ENCODE measurements at places on chromosomes 6 and 20.

DNA sequence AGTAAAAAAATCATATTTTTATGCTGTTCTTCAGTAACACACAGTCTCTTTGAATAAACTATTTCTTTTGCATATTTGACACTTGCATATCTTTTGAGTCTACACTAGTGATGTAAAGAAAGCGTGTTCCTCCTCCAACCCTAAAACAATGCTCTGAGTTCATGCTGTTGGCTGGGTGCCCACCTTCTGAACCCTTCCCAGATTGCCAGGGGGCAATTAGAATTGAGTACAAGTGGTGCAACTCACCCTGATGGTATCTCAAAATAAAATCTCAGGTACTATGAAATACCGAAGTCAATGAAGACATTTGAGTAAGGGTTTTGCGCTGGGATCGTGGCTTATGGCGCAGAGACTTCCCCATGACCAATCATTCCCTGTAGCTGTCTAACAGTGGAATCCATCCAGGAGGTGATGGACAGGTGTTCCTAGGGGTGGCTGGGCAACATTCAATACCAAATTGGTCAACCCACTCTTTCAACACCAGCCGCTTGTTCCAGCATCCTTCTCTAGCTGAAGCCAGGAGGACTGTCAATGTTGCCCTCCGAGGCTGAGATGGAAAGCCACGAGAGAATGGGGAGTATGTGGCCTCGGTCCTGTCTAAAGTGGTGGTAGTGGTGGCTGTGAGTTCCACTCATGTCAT, 94.4 kb upstream of the ZNFX1 start:
- DNase-seq: no peak

GRCh38 chr6:41011673-41012072, 27.3 kb downstream of the UNC5CL start:
- no peak for DNase-seq

GRCh38 chr6:4924661-4925271, 79.1 kb downstream of the RPP40 start:
- DNase-seq: no peak

DNA sequence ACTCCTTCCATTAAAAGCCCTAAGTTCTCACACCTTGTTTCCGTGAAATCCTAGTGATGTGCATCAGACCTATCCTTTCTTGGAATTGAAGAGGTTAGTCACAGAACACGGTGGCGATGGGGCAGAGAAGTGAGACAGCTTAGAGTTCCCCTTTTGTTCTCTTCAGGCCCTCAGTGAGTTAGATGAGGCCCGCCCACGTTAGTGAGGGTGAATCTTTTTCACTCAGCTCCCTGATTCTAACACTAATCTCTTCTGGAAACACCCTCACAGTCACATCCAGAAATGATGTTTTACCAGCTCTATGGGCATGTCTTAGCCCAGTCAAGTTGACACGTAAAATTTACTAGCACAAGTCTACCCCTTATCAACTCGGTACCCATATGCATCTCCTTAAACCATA, 172.7 kb upstream of the NOX3 start:
- DNase-seq: peak; percentile 7

GRCh38 chr6:155654474-155654873, 198.8 kb upstream of the NOX3 start:
- no peak for DNase-seq

DNA sequence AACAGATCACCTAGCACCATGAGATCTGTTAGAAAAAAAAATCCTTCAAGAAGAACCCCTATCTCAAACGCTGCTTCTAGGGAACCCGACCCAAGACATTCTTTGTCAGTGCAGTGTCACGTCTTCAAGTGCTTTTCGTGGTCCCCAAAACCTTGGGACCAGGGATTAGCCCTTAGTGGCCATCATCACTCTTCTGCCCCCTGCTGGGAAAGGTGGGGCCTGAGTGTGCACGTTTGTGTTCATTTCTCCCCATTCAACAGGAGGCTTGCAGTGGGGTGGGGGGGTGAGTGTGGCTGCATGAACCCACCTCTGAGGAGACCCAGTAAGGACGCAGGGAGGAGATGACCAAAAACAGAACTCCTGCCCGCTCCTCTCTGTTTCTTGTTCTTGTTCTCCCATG, 218.2 kb upstream of the RNF24 start:
- no peak for DNase-seq

GRCh38 chr20:34907616-34908469, 31.4 kb downstream of the ACSS2 start:
- no peak for DNase-seq

DNA sequence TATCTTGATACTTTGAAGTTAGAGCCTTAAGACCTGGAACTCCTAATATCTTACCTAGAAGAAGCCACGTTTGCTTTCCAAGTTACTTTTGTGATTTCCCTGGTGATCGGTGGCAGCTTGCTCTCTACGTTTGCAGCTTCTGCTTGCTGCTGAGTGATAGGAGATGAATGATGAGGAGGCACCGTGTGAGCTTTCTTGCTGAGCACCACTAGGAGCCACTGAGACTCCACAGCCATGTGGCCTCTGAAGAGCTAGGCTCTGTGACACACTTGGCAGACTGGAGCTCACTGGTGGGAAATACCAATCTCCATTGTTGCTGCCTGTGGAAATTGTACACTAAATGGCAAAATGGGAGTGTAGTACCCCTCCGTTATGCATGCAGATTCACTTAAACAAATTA, 161.8 kb downstream of the IBTK start:
- DNase-seq: no peak

DNA sequence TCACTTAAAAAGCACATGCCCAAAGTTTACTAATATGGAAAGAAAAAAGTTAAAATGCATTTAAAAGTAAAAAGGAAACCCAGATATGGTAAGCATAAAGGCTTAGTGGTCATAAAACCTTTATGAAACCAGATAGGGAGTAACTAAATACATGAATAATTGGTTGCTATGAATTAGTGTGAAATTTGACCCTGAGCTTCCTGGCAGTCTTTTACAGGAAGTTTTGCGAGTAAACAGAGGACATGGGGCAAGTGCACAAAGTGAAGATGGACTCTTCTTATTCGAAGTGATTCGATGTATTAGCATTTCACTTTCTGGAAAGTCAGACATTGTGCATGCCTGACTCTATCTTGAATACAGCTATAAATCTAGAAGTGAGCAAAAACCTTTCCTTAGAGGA, 90.9 kb upstream of the MLIP start:
- DNase-seq: no peak

DNA sequence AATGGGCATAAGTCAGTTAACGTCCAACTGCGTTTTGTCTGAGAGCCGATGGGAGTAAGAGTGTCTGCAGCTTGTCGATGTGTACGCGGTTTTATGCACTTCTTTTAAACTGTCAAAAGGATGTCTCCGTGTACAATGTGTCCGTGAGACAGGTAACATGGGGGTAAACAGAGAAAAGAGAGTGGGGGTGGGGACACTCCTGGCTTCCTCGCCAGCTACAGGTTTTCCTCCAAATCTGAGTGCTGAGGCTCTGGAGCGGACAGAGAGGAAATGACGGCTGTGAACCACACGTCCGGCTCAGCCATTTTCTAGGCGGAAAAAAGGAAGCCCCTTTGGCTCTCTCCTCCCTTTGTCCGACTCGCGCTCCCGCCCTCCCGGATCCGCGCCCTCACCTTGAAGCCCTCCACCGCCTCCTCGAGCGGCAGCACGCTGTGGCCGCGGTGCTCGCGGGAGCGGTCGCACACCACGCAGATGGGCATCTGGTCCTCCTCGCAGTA, 916 bp downstream of the TRIM27 start:
- DNase-seq: peak; percentile 28

GRCh38 chr20:8809107-8809953, 259.6 kb upstream of the PLCB4 start:
- no peak for DNase-seq

- DNase-seq: no peak
These were observed 32.5 kb downstream of the SDHAF4 start for GRCh38 chr6:70599187-70599586.

DNA sequence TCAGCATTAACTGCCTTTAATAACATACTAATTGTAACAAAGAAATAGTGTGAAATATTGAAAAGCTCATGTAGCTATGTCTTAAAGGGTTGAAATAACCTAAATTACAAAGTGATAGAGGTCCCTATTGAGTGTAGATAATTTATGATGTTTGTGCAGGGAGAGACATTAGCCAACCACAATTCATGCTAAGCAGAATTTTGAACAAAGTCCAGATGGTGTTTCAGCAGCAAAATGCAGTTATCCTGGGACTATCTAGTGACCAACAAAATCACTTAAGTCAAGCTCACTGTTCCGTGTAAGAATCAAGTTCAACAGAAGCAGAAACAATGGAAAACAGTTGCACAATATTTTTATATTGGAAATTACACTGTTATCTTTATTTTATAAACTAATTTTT, 218.5 kb downstream of the SIM1 start:
- no peak for DNase-seq

DNA sequence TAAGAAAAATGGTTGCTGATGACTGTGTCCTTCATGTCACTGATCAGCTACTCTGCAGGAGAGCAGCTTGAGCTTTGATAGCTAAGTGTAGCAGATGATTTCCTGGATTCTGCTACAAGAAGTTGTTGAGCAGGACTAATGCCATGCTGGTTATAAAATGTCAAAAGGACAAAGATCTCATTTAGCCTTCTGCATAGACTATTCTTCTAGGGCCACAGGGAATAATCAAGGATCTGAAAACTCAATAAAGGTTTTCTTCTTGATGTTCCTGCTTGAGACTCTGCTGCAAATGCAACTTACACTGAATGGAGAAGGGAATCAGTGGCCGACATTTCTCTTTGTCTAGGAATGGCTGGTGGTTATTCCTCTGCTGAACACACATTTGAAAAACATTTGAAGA, 360.3 kb upstream of the PTCHD4 start:
- DNase-seq: no peak

DNA sequence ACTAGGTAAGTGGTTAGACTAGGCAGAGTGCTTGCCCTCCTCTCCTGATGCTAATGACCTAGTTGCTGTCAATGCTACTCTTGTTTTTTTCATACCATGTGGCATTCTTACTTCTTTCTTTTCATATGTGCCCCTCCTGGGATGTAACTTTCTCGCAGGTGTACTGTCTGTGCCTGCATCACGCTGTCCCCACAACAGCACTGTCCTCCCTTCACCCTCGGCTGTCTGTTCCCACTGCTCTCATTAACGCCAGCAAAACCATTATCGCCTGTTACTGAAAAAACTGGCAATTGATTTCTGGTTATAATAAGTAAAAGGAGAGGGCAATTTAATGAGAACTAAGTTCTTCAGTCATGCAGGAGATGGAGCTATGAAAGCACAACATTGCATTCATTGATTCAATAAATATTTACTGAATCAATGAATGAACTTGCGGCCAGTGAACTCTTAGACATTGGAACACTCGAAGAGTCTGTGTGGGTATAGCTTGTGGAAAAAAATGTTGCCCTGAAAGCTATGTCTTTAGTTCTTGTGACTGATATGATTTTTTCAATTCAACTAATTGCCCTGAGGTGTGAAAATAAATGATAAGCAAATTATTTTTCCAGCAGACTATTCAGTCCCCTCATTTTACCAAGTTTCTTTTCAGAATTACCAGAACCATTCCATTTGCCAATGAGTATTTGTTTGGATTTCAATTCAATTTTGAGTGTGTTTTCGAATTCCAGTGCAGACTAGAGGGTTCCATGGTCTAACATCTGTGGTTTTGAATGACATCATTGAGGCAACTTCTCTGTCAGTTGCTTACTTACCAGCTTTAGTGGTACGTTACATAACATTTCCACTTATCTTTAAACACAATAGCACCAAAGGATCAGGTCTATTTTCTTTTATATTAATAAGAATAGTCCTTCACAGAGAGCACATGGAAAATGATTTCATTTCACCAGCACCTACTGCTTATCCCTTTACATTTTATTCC, 2.1 kb downstream of the SLC17A4 start:
- no peak for DNase-seq

DNA sequence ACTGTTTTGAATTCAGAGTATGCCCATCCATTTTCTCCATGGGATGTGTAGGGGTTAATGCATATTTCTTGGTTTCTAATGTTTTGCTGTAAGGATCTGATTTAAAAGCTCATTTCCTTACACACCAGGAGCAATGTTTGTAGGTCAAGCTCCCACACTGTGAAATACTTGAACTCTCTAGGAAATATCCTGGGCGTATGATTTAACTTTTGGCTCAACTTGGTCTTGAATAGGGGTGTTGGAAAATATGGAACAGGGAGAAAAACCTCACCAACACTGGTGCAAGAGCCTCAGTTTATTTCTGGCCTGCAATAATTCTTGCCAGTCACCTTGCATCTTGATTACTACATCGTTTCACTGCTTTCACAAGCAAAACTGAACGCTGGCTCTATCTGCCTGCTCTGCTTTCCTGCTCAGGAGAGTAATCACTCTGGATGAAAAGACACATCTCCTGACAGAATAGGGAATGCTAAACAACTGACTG, 25.1 kb upstream of the RFPL4B start:
- no peak for DNase-seq

DNA sequence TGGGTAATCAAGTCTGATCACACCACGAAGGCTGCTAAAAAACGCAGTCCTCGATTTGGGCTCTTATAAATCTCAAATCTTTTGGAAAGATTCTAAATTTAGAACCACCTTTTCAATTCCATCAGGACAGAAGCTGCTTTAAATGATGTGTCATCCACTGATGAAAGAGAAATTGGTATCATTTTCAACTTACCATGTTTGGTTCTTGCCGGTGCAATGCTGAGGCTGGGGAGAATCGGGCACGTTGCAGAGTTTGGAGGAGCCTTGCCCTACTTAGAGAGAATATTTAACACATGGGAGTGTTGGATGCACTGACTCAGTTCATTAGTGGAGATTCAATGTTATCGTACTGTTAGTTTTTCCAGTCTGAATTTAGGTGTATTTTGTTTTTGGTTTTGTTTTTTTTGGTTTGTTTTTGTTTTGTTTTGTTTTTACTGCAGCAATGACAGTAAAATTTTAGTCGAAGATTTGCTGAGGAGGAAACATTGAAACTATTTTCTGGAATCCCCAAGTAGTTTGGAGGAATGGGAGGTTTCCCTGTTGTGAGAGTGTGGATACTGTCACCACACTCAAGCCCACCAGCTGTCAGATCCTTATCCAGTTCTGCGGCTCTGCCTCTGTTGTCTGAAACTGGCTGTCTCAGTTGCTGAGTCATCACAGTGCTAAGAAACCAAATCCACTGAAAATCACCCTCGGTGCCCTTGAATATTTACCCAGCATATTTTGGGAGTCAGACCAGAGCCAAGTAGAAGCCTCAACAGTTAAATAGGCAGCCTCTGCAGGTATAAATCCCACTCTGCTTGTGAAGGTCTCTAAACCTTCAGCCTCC, 497.0 kb downstream of the BTBD3 start:
- DNase-seq: no peak

- DNase-seq: no peak
These were observed 66.7 kb upstream of the ARMC2 start for GRCh38 chr6:108781419-108782100.

- DNase-seq: no peak
These were observed 333 bp upstream of the SMIM13 start for GRCh38 chr6:11093376-11093625.

DNA sequence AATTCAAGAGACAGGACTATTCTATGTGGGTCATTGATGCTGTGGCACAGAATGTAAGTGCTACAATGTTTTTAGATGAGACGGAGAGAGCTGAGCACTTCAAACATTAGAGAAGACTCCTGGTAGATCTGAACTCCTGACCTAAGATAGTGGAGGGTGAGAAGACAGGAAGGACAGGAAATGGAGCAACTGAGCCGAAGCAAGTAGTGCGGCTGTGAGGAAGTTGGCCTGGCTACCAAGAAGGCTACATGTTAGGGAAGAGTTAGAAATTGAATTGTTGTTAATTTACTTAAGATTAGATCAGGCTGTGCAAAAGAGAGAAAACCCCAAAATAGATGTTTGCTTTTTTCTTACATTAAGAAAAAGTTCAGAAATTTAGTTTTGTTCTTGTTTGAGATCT, 14.4 kb upstream of the MLIP start:
- no peak for DNase-seq
